ENCODE measurements at places on chromosomes 2 and 18.

DNA sequence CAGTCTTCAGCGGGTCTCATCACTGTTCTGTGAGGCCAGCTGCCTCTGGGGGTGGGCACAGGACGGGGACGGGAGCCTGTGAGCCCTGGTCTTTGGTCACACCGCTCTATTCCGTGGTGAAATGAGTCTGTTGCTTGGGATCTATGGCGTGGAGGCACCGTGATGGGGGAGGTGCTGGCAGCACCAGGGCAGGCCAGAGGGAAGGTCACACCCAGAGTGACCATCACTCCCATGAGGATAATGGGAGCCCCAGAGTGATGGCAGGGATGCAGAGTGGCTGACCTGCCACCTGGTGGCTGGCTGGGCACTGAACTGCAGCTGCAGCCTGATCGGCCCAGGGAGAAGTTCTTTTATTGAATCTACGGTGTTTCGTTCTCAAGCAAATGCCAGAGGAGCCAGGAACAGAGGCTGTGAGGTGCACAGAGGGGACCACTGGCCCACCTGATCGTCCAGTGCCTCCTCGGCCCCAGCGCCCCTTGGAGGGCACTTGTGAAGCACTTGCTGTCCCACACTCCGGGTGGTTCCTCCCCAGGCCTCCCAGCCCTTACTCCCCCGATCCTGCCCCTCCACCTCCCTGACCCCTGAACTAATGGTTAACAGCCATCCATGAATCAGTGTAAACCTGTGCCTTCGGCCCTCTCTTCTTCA, 17.9 kb downstream of the KCNIP3 start:
- no peak for DNase-seq

DNA sequence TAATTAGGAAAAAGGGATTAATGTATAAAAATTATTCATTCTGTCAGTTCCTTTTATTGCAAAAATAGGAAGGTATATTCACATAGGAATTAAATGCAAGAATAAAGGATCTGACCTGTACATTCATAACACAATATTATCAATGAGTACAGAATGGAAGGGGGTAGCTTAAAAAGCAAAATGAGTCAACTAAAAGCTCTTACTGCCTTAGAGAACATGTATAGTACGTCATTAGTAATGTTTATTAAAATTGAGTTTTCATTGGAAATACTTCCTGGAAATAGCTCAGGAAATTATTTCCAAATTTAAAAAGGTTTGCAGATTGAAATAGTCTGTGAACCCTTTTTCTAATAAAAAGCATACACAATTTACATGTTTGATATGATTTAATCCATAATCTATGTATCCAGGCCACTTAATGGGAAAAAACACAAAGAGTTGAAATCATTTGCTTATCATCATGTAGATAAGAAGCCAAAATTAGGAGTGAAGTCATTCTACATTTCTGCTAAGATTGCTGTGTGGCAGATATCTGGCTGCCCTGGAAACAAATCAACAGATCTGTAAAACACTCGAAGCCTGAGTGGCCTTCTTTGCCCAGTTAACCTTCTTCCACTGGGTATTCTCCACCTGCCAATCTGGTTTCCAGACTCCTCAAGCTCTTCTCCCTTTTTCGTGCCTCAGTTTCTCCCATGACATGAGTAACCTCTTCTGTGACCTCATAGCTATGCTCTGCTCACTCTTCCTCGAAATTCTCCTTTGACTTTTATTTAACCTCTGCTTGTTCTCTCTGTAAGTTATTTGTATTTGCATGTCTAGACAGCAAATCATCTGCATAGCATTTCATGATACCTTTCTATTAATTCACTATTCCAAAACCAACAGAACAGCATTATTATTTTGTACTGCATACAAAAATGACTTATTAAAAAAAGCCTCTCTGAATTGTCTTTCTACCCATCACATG, 181.2 kb upstream of the REV1 start:
- DNase-seq, result no peak

DNA sequence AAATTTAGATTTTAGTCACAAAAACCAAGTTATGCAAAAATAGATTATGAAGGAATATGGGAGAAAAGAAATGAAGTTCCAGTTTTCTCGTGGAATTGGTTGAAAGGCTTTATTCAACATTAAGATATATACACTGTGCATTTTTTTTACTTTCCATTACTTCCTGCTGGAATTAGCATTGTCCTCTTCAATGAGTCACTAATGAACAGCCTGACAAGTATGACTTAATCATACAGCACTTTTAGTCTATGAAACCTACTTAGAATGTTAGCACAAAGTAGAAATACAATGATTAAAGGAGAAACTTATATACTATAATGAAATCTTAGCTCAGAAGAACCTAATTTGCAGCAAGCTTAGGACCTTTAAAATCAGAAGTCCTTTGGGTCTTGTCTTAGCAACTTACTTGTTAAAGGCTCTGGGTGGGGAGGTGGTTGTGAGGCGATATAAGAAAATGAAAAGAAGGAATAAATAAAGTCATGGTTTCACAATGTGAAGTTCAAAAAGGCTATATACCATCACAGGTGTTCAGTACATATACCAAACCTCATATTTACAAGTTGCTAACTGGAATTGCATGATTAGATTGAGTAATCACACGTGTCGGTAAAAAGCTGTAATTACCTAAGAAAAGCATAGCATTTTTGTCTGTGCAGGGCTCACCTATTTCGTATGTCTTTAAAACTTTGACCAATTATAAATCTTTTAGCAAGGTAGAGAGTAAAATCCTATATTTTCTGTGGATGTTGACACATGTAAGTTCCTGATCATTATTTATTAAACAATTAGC, 236.8 kb downstream of the CAMKMT start:
- no peak for DNase-seq

DNA sequence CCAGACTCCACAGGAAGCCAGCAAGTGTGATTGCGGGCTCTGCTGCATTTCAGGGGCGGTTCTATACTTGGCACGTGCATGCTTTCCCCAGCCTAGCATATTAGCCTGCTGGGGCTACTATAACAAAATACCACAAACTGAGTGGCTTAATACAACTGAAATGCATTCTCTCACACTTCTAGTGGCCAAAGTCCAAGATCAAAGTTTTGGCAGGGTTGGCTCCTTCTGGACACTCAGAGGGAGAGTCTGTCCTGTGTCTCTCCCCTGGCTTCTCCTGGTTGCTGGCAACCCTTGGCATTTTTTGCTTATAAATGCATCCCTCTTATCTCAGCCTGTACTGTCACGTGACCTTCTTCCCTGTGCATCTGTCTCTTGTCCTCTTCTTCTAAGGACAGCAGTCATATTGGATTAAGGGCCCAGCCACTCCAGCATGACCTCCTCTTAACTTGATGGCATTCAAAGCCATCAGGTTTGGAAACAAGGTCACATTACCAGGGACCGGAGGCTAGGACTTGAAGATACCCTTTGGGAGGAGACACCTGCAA, 138.7 kb downstream of the RNF152 start:
- DNase-seq, result no peak

GRCh38 chr18:6255886-6256285, 158.8 kb downstream of the L3MBTL4 start:
- DNase-seq, result no peak

GRCh38 chr2:112173646-112174319, 35.6 kb downstream of the FBLN7 start:
- DNase-seq, result no peak

DNA sequence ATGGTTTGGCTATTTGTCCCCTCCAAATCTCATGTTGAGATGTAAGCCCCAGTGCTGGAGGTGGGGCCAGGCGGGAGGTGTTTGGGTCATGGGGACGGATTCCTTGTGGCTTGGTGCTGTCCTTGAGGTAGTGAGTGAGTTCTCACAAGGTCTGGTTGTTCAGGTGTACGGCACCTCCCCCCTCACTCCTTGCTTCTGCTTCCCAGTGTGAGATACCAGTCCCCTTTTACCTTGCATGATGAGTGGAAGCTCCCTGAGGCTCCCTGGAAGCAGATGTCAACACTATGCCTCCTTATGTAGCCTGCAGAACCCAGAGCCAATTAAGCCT, 232.6 kb downstream of the LDLRAD4 start:
- no peak for DNase-seq

DNA sequence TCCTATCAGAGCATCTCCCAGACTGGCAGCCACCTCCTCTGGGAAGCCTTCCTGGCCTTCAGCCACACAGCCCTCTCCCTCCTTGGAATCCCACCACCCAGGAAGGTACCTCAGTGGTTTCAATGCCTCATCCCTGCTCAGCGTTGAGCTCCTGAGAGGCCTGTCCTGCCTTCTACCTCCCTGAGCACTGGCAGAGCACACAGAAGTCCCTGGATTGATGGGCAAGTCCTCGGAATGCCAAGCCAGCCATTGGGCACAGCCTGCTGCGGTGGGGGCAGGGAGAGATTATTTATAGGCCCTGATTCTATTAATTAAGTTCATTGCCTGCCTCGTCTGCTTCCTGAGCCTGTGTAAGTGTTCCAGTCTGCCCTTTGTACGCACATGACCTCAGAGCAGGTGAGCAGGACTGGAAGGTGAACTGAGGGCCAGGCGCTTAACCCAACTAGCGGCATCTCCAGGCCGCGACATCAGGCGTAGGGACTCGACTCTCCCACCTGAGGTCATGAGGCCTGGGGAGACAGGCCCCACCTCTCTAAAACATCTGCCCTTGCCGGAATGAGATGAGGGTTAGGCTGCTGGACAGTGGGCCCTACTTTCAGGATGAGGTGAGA, 63.4 kb downstream of the SMAD7 start:
- DNase-seq, result no peak

GRCh38 chr2:168428431-168428830, 27.6 kb upstream of the CERS6 start:
- DNase-seq, result no peak

- DNase-seq, result no peak
Observed at GRCh38 chr2:168118733-168119514, 128.5 kb downstream of the STK39 start.

Data from Peyer's patch (tissue), 4 donors.